Stimulated activated CD8-positive, alpha-beta memory T cell treated with anti-CD3 and anti-CD28 coated beads, Interleukin-7, amount 100 ng/mL, for 1 hour (primary cell): ENCODE measurements at places on chromosomes 1 and 21.

- no peak for DNase-seq
Measured at GRCh38 chr1:223474804-223475203, 81.6 kb downstream of the CCDC185 start.

DNA sequence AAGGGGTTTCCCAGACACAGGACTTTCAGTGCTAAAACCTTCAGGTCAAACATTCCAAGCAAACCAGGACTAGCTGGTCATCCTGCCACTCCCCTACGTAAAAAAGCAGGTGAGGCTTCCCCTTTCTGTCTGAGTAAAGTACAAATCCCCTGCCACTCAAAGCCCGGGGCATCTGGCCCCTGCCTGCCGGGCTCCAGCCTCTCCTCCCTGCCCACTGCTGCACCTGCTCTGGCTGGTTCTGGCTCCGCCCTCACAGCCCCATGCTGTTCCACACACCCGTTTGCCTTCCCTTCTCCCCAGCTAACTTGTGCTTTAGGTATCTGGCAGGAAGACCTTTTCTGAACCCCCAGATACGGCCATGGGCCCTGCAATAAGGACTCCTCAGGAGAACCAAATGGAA, 23.3 kb upstream of the S100A7 start:
- DNase-seq, result no peak

DNA sequence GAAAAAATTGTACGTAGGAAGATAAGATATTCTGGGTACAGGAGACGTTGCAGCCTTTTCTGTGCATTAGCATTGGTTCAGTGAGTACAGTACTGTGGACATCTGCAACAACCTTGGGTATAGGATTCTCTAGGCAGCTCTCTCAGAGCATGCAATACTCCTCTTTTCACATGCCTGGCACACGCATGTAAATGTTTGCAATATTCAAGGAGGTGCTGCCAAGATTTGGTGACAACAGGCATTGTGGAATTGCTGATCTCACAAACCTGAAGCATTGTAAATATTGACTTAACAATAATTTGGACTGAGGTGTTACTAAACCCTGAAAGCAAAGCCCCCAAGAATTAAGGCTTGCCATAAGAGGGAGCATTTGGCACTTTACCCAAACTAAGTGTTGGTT, 126.8 kb downstream of the GRIK1 start:
- DNase-seq, result no peak

- DNase-seq, result no peak
Measured at GRCh38 chr1:39808784-39809517, 20.3 kb upstream of the BMP8B start.

DNA sequence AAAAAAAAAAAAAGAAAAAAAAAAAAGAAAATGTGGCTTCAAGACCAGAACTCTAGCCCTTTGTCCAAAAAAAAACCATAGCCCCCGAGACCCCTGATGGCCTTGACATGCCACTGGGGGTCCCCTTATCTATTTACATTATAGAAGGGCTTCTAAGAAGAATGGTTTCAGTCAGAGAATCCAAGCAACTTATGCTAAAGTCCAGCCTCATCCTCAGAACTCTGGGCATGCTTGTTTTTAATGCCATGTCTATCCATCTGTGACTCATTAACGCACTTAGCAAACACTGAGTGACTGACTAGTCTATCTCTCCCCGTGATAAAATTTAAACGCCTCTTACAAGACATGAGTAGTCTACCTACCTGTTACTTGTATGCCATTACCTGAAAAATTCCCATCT, 29.3 kb downstream of the ERG start:
- DNase-seq, result no peak

- DNase-seq, result peak; percentile 21
Measured at GRCh38 chr1:182601416-182601786, 2.8 kb downstream of the RGS16 start.

- DNase-seq, result no peak
Measured at GRCh38 chr1:6095511-6096242, 50.0 kb downstream of the KCNAB2 start.

DNA sequence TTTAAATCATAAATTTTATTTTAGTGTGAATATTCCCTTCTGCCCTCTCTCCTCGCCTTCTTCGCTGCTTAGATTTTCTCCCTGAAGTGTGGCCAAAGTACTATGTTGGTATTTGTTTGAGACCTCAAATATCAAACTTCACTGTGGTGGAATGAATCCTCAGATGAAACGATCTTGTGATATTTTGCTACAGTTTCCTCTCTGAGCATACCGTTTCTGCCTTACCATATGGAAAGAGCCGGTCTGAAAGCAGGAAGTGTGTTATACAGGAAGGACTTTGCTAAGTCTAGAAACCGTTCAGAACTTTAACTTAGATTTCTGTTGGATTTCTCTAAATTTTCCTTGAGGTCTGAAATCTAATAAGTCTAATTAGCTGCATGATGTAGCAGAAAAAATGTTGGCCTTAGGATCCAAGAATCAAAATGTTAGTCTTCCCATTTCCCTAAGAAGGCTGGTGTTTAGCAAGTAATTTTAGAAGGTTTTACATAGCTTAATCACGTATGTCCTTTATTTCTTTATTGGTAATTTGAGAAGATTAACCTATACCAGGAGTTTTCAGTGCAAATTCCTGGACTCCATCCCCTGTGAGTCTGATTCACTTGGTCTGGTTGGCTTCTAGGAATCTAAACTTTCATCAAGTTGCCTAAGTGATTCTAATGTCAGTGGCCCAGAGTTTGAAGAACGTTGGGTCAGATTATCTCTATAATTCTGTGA, 30.7 kb downstream of the SDCCAG8 start:
- no peak for DNase-seq

- DNase-seq, result no peak
Measured at GRCh38 chr1:182198006-182198605, 136.6 kb upstream of the ZNF648 start.

DNA sequence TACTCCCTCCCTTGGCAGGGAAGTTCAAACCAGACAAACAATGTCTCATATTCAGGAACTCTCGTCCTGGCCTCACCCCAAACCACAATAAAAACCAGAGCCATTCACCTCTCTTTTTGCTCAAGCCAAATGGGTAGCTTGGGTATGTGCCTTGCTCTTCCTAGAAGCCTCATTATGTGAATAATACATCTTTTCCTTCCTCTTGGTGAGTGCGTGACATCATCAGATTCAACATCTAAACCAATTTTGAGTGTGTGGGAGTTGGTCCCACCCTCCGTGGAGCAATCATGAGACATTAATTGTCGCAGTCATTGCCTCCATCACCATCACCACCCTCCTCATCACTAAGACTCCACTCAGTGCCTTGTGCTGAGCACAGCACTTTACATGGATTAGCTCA, 482.9 kb downstream of the PTPRU start:
- DNase-seq, result no peak

- no peak for DNase-seq
Measured at GRCh38 chr21:24339406-24339805, 1267.9 kb downstream of the MRPL39 start.

DNA sequence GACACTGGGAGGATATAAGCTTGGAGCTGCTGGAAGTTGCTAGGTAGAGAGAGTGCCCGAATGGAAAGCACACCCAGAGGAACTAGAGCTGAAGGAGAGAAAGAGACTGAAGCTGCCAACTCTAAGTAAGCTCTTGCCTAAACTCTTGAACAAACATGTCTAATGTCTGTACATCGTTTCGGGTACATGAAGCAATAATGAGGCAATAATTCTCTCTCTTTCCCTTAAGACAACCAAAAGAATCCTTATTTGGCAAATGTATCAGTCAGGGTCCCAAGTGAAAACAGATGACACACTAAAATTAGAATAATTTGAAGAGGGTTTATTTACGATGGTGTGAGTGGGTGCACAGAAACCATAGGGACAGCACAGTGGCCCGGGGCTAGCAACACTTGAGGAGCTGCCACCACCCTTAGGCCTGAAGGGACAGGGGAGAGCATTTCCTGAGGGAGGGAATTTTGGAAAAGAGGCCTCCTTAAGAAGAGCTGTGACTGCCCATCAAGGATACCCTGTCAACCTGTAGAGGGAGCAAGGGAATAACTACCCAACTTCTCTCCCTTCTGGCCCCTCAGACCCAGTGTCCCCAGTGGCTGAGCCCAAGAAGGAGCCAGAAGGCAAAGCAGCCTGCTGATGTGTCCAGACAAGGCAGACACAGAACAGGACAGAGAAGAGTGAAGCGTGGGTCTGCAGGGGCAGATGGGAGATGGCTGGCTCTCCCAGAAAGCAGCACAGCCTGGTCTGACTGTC, 36.1 kb upstream of the KHDRBS1 start:
- DNase-seq, result no peak

DNA sequence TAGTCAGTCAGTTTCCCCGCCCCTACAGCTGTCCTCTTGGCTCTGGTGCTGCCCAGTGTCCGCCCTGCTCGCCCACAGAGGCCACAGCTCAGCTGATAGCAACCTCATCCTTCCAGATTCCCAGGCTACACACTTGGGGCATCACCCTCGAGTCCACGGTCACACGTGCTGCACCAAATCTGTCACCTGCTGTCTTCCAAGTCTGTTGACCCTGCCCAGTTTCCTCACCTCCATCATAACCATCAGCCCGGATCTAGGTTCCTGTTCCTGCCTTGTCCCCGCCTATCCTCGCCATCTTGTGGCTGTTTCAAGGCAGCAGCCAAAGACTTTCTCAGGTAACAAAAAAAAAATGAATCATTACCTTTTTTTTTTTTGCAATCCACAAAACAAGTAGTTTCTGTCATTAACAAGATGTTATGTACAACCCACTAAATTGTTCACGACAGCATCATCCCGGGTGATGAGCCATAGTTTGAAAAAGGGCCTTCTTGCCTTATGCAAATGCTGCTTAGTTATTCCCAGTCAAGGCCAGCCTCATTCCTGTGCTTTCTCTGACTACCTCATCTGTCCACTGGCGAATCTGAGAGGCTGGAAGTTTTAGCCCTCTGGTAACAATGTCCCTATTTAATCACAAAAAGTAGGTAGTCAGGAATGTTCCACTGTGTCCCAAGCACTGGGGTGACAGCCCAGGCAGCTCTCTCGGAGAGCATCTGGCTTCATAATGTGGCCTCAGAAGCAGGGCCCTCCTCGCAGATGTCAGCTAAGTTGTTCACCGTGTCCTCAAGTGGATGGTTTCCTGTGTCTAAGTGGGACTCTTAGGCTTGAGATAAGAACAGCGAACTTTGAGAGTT, 4.9 kb upstream of the MIIP start:
- DNase-seq, result no peak

DNA sequence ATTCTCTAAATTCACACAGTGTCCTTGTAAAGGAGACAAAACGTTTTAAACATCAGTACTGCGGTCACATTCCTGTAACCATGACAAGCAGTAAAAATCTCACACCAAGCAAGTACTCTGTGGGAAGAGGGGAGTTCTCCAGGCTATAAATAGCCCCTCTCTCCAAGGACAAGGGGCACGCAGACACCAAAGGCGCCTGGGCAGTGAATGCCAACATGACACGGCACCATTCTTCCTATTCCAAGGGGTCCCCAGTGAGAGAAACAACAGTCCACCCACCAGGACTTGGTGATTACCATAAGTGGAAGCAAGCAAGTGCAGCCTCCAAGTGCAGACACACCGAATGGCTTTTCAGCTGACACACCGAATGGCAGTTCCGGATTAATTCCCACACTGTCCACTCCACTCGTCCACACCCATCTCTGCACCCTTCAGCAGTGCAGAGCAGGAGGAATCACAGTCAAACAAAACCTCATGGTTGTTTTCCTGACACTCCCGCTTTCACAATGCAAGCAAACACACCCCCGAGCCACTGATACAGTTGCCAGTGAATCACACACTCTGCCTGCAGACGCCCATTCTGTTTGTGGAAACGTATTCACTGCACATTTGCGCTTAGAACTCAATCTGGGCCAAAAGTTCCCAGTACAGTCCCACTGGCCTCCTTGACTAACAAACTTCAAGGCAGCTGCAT, 1.8 kb downstream of the PTTG1IP start:
- DNase-seq, result no peak

DNA sequence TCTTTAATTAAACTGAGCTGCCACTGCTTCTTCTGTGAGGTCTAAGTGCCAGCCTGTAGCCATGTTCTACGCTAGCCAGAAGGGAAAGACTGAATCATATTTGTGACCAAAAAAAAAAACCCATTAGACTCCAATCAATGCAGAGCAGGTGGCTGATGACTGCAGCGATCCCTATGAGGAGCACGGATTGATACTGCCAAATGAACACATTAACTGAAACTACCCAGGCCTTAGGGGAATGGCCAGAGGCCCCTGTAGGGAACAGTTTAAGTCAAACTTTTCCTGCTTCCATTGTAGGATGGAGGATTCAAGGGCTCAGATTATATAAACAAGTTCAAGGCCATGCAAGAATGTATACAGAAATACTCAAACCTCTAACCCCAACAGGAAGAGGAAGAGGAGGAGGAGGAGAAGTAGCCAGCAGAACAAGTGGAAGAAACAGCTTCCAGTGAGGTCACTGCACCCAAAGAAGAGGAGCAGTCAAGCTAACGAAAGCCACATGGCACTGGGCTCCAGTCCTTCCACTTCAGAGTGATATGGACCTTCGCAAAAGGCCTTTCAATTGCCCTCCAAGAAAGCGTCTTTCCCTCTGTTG, 328.3 kb downstream of the SMYD3 start:
- DNase-seq, result no peak

GRCh38 chr1:89518221-89518631, 6.4 kb upstream of the LRRC8B start:
- no peak for DNase-seq

GRCh38 chr1:42953182-42954180, 5.2 kb downstream of the SLC2A1 start:
- DNase-seq, result no peak

GRCh38 chr1:206479183-206480125, 9.2 kb downstream of the IKBKE start:
- peak; percentile 32 for DNase-seq

GRCh38 chr1:27135541-27136235, 19.2 kb downstream of the SLC9A1 start:
- no peak for DNase-seq

GRCh38 chr1:32350785-32351398, 11.4 kb downstream of the FAM229A start:
- no peak for DNase-seq

- no peak for DNase-seq
Measured at GRCh38 chr1:91856996-91857395, 29.0 kb downstream of the TGFBR3 start.

GRCh38 chr1:231976231-231976630, 349.6 kb downstream of the DISC1 start:
- no peak for DNase-seq

DNA sequence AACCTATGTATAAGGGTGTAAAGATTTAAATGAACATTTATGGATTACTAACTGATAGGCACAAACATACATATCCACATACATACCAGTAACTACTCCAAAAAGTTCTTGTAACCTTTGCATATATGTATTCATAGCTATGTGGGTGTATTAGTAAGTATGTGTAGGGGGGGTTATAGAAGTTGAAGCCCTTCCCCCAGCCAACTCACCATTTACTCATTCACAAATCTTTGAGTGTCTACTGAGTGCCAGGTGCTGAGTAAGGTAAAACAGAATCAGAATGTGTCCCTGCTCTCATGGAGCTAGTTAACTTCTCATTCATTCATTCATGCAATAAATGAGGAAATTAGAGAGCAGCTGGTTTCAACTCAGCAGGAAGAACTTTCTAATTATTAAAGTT, 1.3 kb downstream of the C1orf146 start:
- DNase-seq, result no peak

GRCh38 chr1:192477630-192478029, 97.9 kb upstream of the RGS1 start:
- DNase-seq, result no peak
